ENCODE measurements at places on chromosomes 5 and 9. TPM values are rescaled to one million over a fixed set of nuclear protein-coding genes. Genes with fewer than 3 reads are reported as not detected.

DNA sequence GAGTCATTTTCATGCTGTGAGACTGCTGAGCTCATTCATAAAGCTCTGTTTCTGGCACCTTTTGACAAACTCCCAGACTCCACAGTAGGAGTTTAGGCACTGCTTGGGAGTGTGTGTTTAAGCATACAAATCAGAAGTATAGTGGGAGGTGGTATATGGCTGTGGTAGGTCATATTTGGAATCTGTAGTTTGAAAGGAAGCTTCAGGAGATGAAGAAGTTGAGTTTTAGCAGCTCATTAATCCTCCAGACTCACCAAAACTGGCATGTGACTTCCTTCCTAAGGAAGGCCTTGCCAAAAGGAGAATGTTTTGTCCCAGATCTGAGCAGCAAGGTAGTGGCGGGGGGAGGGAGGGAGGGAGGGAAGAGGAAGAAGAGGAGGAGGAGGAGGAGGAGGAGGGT is 52.8 kb downstream of the SAXO1 start:
- no peak for DNase-seq

Gene STK32A
- total RNA-seq = 3.3 TPM

- peak; percentile 58 for DNase-seq
These were observed 26.1 kb downstream of the IDNK start for GRCh38 chr9:83649080-83649479.

- DNase-seq = no peak
These were observed 25.7 kb downstream of the SLC1A1 start for GRCh38 chr9:4515958-4516375.

DNA sequence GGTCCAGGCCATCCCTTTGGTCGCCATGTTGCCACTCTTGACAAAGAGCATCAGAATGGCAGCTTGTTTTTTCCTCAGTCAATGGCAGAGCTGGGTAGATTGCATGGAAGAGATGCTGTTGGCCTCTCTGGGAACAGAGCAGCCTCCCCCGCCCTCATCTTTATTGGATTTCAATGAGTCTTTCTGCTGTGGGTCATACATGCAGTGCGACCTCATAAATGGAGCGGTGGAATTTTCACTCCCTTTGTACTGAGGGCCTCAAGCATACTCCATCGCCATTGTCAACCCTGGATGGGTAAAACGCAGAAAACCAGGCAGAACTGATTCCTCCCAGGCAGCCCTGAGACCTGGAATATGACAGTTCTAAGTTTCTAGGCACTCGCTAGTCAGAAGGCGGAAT is 71.8 kb downstream of the ZNF618 start:
- DNase-seq = no peak

GRCh38 chr5:81044868-81045267 is 84.7 kb downstream of the RASGRF2 start:
- DNase-seq = no peak

GRCh38 chr5:35477911-35478310 is 139.8 kb upstream of the SPEF2 start:
- DNase-seq = no peak

DNA sequence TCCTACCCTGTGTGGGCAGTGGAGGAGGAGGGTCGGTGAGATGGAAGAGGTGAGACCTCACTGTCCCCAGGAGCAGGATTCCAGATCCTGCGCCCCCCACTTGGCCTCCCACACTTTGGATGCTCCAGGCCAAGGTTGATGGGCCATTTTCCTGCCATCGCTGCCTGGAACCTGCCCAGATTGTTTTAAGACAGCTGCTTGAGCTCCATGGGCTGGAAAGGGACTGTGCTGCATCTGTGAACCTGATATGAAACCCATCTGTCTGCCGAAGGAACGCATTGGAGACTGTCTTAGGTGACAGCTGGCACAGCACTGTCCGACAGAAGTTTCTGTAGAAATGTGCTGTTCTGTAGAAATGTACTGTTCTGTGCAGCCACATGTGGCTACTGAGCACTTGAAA is 72.7 kb upstream of the SLC25A48 start:
- DNase-seq = no peak

DNA sequence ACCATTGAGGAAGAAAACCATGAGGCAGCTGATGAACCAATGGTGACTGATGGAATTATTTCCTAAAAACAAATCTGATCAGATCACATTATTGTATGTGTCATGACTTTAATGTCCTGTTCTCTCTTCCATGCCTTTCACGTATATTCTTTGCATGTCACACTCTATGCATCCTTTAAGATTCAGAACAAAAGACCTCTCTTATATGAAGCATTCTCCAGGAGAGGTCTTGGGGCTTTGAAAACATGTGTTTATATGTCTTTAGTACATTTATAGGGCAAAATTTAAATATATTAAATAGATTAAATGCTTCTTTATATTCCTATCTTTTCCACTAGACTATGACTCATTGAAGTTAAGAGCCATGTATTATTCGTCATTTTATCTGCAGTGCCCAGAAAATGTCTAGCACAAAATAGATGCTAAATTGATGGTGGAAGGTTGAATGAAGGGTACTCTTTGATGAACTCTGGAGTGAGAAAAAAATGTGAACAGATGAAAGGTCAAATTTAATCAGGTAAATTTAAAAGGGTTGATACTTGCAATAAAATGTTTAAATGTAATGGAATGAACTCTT is 196.3 kb downstream of the PSAT1 start:
- DNase-seq = no peak

Gene CCDC152
- total RNA-seq = not detected

DNA sequence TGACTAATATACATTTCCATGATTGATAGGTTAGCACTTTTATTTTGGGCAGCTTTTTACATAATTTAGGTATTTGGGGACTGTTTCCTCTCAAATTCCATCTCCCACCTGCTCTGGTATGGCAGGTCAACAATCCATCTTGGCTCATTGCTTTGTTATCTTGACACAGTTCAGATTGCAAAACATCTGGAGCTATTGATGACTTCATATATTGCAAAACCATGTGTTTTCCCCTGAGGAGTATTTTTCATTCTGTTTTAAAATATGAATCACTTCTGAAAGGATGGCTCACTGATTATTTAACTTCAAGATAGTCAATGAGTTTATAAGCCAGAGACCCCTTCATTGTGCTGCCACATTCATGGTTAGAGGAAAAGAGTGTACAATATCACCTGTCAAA is 1206.0 kb upstream of the C9orf72 start:
- DNase-seq = peak; percentile 69

Gene ACTBL2
- 0.10 TPM for total RNA-seq

- peak; percentile 44 for DNase-seq
These were observed 605.1 kb upstream of the KLF4 start for GRCh38 chr9:108094676-108094993.

- peak; percentile 59 for DNase-seq
These were observed 18.6 kb upstream of the MOB3B start for GRCh38 chr9:27548055-27548741.

DNA sequence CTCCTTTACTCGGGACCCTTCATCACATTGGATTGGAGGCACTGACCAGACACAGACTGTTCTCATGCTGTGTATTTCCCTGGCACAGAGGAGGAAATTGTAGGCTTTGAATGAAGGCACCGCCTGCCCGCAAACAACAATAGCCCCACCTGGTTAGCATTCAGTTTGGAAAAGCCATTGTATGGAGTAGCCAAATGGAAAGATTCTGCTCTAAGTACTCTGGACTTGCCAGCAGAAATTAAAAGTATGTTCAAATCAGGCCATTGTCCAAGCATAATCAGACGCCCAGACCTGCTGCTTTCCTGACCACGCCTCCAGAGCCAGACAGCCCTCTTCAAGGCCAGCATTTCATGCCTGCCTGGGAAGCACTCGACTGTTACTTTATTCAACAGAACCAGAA is 8.0 kb upstream of the SEMA4D start:
- DNase-seq = no peak

- no peak for DNase-seq
These were observed 5.0 kb upstream of the IL3 start for GRCh38 chr5:132055441-132055807.

- no peak for DNase-seq
These were observed 427.1 kb downstream of the CHSY3 start for GRCh38 chr5:130331332-130331731.

DNA sequence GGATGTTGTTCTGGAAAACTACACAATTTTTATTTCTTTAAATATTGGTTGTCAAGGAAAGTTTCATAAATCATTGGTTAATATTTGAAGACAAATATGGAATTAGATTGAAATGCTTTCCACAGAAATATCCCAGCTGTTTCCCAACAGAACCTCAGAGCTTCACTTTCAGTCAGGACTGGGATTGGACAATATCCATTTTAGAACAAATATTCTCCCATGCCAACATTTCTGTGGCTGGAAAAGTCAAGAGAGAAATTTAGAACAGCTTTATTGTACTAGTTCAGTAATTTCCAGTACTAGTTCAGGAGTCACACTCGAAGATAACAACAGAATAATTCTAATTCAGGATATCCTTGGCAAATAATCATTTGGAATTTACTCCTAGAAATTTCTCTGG is 116.1 kb upstream of the TUT7 start:
- DNase-seq = no peak

GRCh38 chr9:124835026-124835557 is 18.2 kb upstream of the WDR38 start:
- peak; percentile 94 for DNase-seq

Gene LHX2
- total RNA-seq = 0.63 TPM

DNA sequence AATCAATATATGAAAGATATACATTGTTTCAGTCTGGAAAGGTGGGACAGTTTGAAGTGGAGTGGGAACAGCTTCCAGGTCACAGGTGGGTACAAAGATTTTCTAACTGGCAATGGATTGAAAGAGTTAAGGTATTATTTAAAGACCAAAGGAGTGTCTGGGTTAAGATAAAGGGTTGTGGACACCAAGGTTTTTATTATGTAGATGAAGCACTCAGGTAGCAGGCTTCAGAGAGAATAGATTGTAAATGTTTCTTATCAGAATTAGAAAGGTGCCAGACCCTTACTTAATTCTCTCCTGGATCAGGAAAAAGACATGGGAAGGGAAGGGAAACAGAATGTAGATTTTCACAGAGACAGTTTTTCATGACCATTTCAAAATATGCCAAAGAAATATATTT is 1174.8 kb downstream of the MAT2B start:
- DNase-seq = no peak

- DNase-seq = no peak
These were observed 101.7 kb upstream of the DAPK1 start for GRCh38 chr9:87395804-87396479.

DNA sequence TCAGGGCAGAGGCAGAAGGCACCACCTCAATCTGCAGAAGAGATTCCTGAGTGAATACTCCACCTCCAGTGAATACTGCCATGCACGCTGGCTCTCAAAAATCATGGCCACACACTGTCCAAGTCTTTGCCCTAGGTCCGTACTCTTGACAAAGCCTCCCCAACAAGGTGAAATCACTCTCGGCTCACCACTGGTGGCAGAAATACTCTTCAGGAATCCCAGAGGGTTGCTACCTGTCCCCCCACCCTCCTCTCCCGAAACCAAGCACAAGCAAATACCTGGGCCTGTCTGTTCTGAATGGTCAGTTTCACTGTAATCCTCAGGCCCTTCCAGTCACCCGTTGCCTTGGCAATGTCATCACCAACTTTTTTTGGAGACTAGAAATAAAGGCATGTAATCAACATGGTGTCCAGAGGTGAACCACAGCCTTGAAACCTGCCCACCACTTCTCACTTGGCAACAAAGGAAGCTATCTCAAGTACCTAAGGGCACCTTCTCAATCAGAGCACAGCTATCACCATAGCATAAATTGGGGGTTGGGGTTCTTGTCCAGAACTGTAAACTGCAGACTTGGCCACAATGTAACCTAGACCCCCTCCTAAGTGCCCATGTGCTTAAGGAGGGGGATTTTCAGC is 1.8 kb downstream of the RPL12 start:
- peak; percentile 18 for DNase-seq

- DNase-seq = no peak
These were observed 13.9 kb downstream of the ALDOB start for GRCh38 chr9:101421653-101422065.

DNA sequence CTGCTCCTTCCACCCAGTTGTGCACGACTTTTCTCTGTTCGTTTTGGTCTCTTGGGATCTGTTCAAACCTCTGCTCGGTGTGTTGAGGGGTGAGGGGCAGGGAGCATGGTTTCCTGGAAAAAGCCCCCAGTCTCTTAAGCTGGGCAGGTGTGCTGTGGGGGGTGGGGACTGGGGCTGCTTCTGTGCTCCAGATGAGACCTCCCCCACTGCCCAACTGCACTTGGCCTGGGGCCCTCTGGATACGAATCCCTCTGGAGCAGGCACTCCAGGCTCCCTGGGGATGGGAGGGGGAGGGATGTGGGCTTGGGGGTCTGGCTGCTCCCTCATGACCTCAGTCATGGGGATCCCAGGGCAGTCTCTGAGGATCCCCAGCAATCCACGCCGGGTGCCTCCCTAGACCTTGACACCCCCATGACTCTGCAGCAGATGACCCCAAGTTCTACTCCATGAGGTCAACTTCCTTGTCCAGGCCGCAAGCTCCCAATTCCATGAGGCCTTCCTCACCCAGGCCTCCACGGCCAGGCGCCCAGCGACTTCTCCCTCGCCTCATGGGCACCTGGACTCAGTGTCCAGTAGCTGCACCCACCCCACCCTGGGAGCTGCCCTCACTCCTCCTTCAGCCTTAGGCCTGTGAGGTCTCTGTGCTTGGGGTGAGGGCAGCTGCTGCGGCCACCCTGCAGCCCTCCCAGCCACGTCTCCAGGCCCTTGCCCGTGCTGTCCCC is 5.9 kb upstream of the AHRR start:
- no peak for DNase-seq

DNA sequence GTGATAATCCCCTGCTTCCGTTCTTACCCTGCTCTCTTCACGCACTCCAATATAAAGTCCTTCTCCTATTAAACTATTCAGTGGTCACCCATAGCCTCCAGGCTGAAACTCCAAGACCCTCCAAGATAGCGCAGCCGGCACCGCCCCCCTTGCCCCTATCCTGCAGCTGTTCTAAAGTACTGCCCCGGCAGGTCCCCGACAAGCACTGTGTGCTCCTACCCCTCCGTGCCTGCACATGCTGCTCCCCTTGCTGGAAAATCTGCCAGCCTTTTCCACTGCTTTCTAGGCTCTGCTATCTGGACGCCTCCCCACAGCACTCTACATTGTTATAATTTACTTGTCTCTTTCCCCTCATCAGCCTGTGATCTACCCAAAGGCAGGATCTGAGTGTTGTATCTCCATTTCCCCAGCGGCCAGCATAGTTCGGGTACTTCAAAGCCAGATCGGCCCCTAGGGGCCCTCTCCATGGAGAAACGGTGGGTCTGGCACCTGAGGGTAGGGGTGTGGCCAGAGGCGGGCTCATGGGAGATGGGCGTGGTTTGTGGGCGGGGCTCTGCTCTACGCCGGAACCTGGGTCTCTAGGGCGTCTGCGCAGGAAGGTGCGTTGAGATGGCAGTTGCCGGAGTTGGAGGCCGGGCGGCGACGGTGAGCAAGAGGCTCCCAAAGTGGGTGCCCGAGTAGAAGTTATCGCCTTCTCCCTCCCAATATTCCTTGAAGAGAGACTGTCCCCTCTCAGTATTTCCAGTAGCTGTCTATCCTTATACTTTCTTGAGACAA is 83.5 kb upstream of the RUSC2 start:
- DNase-seq = no peak

Gene ENDOG
- 18.2 TPM for total RNA-seq

GRCh38 chr5:59171131-59171530 is 588.3 kb downstream of the RAB3C start:
- no peak for DNase-seq

Measured in MCF 10A (cell line).